ENCODE measurements at places on chromosomes 2 and 18.

GRCh38 chr2:118224895-118225311 lies 136.6 kb downstream of the INSIG2 start:
- DNase-seq, result no peak

DNA sequence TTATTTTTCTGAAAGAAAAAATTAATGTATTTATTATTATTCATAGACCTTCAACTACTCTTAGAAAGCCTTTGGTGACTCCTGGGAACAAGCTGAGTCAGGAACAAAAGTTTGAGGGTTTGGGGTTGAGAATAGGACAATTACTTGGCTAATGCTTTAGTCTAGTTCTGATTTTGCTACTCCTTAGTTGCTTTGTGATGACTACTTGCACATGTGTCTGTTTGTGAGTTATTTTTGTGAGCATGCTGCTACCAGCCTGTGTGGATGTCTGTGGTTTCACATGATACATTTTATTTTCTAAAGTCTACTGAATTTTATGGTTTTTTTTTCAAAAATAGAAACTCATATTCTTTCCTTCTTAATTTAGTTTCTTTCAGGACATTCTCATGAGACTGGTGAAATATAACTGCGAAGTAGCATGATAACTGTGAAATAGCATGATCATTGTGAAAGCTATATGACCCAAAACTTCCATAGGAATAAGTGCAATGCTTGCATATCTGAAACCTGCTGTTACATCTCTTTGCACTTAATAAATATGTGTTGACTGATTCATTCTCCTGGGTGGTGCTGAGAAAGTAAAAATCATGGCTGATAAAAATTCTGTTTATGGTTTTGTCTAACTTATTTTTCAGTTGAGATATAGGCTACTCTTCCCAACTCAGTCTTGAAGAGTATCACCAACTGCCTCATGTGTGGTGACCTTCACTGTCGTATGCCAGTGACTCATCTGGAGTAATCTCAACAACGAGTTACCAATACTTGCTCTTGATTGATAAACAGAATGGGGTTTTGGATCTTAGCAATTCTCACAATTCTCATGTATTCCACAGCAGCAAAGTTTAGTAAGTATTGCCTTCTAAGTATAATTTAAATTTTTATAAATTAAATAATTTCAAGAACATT lies 17.9 kb upstream of the IL18R1 start:
- peak; percentile 12 for DNase-seq

GRCh38 chr2:209095432-209095831 lies 328.4 kb upstream of the MAP2 start:
- DNase-seq, result no peak

- DNase-seq, result no peak
Measured at GRCh38 chr2:217695033-217695520, 307.7 kb downstream of the TNS1 start.

DNA sequence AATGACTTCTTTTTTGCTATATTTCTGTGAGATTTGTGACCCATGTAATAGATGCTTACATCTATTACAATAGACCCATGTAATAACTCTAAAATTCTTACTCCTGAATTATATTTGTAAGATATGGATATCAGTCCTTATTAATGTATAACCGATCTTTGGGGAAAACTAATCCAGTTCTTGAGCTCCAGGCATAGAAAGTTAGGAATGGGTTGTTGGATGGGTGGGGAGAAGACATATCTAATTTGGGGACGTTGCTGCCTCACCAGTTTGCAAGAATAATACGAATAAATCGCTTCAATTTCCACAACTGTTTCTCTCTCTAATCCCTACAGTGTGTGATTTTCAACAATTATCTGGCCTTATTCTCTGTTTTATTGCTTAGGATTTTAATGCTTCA lies 13.5 kb downstream of the CAVIN2 start:
- DNase-seq, result no peak
